Calu3 (cell line): ENCODE measurements at places on chromosomes 4 and X. TPM values are rescaled to one million over a fixed set of nuclear protein-coding genes. Genes with fewer than 3 reads are reported as not detected.

GASK1B gene
- 1.4 and 2.3 TPM in 2 replicates for total RNA-seq

TMEM47 gene
- 80.9 and 99.6 TPM in 2 replicates for total RNA-seq

- DNase-seq, result peak; percentile 55
Observed at GRCh38 chr4:87895964-87896621, 63.3 kb downstream of the MEPE start.

DNA sequence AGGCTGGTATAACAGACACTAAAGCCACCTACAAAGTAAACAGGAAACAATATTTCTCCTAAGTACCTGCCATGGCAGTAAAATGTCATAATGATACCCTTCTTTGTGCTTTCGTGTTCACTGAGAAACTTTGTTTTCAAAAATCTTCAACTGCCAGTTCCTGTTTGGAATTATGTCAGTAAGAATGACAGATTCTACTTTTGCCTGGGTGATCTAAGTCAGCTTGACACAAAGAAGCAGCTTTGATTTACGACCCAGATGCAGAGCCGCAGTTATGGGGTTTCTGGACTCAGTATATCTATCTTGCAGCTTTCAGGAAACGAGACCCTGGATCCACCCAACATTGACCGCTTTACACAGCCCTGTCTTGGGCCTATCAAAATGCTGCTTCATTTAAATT is 71.2 kb downstream of the SNX25 start:
- DNase-seq, result no peak

COL25A1 gene
- total RNA-seq, result not detected in 2 replicates

DNA sequence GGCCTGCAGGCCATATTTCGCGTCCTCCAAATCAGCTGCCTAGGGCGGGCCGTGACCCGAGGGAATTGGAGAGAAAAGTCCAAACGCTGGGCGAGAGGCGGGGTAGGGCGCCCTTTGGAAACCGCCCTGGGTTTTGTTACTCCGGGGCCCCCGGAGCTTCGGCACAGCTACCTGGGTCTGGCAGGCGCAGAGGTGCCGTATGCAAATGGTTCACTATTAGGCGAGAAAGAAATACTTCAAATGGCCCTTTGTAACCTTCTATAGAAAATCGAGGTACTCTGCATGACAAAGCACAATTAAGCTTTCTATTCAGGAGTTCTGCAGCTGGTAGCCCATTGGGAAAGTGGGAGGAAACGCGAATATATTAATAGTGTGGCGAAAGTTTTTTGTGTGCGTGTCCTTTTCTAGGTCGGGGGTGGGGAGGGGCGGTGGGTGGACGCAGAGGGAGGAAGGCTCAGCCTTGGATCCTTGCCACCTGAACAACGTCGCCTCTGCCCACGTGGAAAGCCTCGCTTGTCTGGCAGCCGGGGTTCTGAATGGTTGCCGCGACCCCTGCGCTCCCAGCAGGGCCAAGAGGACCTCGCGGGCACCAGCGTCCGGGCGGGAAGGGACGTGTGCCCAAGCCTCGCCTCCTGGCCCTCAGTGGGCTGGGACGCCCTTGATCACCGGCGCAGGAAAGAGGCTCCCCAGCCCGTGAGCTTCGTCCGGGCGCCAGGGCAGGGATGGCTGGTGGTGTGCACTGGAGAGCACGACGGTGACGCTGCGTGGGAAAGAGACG is 9.5 kb downstream of the GSX2 start:
- DNase-seq, result no peak

GRCh38 chrX:20567108-20567507 is 300.4 kb upstream of the RPS6KA3 start:
- DNase-seq, result no peak

DNA sequence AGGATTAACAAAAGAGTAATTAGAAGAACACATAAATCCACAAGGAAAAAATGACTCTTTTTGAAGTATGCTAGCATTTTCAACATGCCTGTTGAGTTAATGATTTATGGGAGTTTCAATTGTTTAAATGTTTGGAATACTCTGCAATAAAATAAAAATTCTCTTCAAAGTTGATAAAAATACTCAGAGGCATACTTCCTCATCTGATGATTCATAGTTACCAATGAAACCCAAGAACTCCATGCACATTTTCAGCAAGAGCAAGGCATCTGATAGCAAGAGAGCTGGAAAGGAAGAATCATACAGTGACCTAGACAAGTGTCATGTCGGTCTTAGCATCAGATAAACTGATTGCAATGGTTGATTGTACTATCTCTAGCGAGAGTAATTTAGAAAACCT is 443.7 kb upstream of the ATOH1 start:
- no peak for DNase-seq

DNA sequence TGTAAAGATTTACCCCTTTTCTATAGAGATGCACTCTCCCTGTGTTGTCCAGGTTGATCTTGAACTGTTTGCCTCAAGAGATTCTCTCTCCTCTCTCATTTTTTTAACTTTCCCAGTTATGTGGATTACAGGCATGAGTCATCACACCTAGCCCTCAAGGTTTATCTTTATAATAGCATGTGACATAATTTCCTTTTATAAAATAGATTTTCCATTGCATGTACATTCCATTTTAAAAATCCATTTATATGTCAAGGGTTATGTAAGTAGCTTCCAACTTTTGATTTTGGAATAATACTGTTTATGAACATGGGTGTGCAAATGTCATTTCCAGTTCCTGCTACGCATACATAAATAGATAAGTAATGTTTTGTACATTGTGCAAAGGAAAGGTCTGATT is 20.6 kb downstream of the ZNF721 start:
- DNase-seq, result no peak

- peak; percentile 63 for DNase-seq
Observed at GRCh38 chrX:77442728-77443127, 4.5 kb upstream of the FGF16 start.

DNA sequence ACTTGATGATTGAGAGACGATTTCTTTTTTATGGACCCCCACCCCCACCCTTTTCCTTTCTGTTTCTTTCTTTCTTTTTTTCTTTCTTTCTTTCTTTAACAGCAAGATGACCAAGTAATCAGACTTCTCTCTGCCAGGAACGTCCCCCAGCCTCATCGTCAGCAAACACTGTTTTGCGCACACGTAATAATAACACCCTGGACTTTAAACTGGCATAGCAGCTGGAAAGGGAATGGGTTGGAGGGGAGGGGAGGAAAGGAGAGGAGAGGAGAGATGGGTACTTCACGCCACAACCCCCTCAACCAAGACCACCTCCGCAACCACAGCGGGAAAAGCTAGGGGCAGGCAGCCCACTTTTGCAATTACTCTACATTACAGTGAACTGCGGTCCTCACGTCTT is 1.1 kb downstream of the GABRA2 start:
- no peak for DNase-seq

GRCh38 chrX:8848441-8848840 is 47.3 kb upstream of the FAM9A start:
- peak; percentile 14 for DNase-seq

- no peak for DNase-seq
Observed at GRCh38 chr4:54254915-54255246, 25.8 kb downstream of the PDGFRA start.

DNA sequence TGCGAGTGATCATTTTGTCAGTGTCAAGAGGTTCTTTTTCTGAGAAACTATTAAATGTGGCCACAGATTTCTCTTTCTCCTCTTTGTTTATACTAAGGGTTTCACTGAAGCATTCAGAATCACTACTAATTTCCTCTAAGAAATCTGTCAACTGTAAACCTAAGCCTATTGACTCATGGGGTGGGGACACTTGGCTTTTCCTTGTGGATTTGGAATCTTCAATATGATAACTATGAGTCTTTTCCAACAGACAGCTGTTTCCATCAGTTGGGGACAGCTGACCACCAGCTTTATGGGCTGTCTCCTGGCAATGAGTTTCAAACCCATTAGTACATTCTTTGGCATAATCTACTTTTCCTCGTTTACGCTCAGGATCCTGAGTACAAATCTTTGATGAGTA is 13.8 kb downstream of the PGRMC1 start:
- DNase-seq, result no peak

DNA sequence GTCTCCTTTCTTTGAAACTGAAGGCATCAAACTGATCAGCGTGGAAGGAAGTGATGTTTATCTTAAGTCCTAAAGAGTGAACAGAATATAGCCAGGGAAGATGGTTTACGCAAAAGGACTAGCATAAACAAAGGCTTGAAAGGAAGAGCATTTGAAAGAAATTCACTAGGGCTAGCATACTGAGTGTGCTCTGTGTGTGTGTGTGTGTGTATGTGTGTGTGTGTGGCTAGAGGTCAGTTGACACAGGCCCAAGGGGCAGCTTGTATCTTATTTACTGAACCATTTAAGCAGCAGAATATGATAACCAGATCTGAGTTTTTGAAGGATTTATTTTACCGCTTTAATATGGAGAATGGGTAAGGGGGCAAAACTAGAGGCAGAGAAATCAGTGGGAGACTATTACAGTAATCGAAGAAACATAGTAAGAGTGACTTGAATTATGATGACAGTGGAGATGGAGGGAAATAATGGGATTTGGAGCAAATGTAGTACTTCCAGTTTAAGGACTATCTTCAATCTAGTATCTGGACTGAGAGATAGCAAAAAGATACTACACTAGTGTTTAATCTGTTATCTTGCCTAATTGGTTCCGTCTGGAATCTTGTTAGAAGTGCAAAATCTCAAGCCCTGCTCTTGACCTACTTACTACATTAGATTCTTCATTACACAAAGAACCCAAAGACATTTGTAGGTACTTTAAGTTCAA is 36.9 kb downstream of the CEP44 start:
- DNase-seq, result no peak

DNA sequence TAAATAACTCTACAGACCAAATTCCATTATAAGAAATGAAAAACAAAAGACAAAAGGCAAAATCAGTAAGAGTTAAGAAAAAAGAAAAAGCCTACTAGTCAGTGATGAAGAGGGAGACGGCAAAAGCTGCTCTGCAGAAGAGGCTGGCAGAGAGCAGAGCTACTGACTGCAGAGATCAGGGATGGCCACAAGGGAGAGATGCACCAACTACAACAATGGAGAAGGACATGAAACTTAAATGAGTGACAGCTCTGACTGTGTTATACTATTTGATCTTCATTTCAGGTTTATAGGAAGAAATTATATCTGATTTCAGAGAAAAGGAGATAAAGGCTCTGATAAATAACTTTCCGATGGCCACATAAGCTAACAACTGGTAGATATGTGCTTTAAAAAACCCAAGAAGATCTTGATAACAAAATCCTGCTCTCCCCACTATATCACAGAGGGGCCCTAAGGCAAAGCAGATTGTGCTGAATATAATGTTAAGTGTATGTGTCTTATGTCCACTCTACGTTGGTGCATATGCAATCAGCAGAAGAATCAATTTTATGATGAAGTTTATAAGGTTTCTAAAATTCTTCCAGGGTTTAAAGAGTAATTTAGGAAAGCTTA is 58.4 kb upstream of the COX18 start:
- DNase-seq, result peak; percentile 2

DNA sequence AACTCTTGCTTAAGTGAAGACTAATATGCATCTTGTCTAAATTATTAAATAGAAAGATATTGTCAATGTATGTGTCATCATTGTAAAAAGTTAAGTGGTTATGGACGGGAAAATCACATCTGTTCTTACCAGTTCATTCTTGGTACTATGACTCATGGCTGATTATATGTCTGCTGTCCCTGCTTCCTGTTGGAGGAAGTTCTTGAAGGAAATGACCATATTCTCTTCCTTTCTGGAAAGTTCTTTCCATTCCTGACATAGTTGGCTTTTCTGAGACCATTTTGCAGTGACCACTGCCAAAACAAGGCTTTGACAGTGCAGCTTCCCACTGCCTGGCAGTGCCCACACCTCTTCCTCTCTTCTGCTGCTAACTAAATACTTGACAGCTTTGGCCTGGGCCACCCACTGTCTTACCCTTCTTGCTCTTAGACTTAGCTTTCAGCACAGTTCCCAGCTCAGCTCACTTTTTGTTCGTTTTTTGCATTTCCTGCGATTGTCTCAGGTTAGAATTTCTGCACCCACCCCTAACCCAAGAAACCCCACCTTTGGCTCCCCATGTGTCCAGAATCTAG is 13.2 kb upstream of the CLDN24 start:
- no peak for DNase-seq

HOPX gene
- not detected in 2 replicates for total RNA-seq

GRCh38 chr4:64940698-64941097 is 531.4 kb upstream of the TECRL start:
- no peak for DNase-seq

DNA sequence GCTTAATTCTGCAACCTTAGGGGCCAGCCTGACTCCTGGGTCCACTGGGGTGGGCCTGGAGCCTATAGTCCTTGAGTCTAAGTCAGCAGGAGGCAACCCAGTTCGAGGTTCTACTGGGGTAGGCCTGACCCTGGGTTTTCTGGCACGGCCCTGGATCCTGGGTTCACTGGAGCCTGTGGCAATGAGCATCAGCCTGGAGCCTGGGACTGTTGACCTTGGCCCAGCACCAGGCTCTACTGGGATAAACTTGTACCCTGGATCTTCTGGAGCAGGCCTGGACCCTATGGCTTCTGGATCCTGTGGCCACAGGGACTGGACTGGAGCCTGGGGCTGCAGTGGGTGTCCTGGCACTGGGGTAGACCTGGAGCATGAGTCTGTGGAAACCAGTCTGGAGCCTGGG is 874.3 kb upstream of the INTU start:
- no peak for DNase-seq

DNA sequence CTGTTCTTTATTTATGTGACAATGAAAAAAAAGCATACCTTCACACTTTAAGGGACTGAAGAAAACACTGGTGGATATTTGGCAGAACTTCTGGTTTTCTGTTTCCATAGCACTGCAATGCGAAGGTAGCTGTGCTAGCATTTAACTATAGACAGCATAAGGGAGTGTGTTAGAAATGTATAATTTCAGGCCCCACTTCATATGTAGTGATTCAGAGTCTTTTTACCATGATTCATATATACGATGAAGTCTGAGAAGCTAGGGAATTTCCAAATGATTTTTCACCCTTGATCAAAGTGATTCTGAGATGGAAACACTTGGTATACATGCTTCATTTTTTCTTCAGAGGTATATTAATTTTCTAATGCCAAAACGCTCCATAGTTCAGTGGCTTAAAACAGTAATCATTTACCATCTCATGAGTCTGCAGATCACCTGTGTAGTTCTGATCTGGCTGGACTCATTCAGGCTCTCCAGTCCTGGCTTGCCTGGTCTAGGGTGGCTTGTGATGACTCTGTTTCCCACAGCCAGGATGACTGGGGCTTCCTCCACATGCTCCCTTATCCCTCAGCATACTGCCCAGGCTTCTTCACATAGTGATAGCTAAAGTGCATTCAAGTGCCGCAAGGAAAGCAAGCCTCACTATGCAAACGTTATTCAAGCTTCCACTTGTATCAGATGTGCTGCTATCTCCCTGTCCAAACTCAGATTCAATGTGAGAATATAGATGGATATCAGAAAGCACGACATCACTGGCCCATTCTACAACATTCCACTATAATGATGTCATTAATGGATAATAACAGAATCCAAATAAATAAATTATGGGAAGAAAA is 790.1 kb downstream of the TECRL start:
- no peak for DNase-seq
